ENCODE measurements at places on chromosomes 2 and 18. TPM values are rescaled to one million over a fixed set of nuclear protein-coding genes. Genes with fewer than 3 reads are reported as not detected.

DNA sequence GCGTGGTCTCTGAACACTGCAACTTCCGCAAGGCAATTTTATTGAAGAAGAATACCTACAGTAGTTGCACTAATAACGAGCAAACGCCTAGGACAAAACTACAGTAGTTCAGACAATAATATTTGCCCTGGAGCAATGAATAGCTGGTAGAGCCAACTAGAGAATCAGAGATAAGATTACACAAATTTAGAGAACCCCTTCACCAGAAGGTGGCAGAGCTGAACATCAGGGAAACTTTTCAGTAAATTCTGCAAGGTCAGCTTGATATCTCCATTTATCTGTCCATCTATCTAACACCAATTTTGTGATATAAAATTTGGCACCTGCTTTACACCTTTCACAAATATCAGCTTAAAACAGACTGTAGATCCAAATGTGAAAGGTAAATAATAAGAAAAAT lies 43.8 kb downstream of the CDH19 start:
- ATAC-seq = no peak

GRCh38 chr2:216606551-216607276 lies 26.5 kb upstream of the IGFBP2 start:
- peak; percentile 92 for ATAC-seq

DNA sequence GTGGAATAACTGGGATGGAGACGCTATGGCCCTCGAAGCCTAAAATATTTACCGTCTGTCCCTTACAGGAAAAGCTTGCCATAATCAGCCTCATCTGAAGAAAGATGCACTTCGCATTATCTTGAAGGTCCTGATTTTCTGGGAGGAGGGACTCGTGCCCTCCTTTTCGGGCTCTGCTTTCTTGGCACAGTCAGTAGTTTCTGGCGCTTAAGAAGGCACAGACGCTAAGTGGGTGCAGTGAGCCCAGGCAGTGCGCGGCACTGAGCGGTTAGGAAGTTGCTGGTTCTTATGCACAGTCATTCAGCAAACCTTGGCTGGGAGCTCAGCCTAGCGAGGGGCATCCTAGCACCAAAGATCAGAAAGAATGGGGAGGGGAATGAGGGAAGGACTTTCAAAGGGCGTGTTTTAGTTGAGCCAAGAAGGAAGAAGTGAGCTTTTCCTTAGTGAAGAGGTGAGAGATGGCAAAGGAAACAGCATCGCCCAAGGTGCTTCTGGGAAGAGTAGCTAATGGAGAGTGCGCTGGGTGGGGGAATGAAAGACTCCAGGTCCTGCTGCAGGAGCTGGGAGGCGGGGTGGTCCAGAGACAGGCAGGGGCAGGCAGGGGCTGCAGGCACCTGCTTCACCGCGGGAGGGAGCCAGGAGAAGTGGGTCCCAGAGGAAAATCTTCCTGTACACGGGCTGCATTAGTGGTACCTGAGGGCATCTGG lies 64.1 kb downstream of the ZCCHC2 start:
- ATAC-seq = no peak

- peak; percentile 26 for ATAC-seq
These were observed 86.4 kb downstream of the ARL4C start for GRCh38 chr2:234410526-234410925.

DNA sequence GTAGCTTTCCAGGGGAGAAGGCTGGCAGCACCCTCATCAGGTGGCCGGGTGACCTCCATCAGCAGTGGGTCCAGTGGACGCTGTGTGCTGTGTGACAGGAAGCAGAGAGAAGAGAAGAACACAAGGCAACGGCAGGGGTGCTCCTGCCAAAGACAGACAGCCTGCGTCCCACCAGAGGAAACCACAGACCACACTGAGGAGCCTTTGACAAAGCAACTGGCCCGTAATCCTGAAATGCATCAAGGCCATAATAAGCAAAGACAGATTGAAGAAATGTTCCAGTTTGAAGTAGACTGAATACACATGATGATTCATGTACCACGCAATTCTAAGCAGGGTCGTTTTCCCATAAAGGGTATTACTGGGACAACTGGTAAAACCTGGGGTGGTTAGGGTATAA lies 172.4 kb downstream of the FBXO15 start:
- no peak for ATAC-seq

- ATAC-seq = no peak
These were observed 18.6 kb downstream of the CYP27C1 start for GRCh38 chr2:127201452-127201851.

DNA sequence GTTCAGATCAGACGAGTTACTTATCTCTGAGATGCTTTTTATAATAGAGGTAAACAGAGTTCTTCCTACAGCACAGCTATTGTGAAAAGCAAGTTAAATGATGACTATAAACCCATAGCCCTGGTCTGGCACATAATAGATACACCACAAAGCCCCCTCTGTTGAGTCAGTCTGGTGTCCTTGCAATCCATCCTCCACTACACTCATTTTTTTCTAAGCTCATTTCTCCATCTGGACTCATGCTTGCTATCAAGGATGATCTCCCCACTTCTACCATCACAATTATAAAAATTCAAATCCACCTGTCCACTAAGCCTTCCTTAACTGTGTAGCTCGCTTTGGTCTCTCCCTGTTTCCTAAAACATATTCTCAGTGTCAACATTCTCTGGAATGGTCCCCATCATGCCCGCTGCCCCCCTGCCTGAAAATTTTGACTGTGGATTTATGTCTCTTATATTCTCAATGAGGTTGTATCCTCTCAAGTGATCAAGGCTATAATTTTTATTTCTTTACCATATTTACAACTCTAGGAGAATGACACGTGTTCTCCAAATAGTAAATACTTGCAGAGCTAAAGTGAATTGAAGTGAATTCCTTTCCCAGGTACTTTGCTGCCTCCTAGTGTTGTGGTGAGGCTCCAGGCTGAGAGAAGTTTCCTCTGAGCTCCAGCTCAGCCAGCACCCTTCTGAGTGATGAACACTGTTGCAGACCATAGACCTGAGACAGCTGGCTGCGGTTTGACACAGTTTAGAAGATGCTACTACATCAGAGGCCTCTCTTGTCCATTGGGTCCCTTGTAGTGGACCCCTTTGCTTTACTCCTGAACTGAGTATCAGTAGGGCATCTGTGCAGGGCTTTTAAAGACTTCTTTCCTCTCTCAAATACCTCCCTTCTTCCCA lies 108.7 kb downstream of the DPP10 start:
- ATAC-seq = peak; percentile 72

- ATAC-seq = no peak
These were observed 9.4 kb upstream of the CXCR4 start for GRCh38 chr2:136127356-136127755.

- ATAC-seq = no peak
These were observed 80.7 kb downstream of the EPAS1 start for GRCh38 chr2:46377666-46378560.

DNA sequence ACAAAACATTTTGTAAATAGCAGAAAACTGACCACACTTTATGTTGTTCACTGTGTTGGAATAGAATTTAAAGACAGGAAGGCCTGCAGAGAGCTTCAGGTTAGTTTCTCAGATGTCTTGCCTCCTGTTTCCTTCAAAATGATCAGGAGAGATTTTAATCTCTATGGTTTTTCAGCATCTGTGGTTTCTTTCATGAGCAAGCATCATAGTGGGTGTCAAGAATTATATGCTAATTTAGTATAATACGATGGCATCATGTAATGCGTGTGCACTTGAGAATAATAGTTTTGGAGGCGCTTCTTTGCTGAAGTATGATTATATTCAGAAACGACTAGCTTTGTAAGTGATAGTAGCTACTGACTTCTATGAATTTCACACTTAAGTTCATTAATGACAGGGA lies 149.9 kb downstream of the PLCL1 start:
- no peak for ATAC-seq

DNA sequence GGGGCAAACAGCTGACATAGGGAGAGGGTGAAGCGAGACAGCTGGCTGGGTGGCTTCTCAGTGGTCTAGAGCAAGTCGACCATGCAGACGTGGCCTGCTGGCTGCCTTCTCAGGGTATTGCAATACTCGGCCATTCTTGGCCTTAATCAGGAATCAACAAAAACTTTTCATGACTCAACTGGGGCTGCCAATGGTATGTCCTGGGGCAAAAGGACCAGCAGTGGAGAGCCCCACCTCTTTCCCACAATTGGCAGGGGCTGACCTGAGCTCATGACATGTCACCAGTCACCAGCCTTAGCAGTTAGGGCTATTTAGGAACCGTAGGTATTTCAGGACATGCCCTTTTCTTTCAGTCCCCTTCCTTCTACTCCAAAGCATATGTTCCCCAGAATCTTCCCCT lies 19.1 kb downstream of the PLA2R1 start:
- ATAC-seq = no peak

GRCh38 chr2:56522605-56523089 lies 338.9 kb downstream of the CCDC85A start:
- ATAC-seq = peak; percentile 96

GRCh38 chr2:196226058-196226706 lies 54.8 kb upstream of the STK17B start:
- ATAC-seq = no peak

DNA sequence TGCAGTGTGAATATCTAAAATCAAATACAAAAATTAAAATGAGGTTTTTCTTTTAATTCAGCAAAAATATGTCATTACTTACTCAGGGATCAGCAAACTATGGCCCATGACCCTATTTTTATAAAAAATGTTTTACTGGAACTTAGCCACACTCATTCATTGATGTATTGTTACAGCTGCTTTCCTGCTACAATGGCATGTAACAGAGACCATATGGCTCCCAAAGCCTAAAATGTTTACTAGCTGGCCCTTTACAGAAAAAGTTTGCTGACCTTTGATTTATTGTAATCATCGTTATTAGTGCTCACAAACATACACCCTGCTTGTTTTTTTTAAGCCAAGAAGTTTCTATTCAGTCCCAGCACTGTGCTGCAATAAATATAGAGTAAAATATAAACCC lies 120.3 kb downstream of the PLA2R1 start:
- no peak for ATAC-seq

DNA sequence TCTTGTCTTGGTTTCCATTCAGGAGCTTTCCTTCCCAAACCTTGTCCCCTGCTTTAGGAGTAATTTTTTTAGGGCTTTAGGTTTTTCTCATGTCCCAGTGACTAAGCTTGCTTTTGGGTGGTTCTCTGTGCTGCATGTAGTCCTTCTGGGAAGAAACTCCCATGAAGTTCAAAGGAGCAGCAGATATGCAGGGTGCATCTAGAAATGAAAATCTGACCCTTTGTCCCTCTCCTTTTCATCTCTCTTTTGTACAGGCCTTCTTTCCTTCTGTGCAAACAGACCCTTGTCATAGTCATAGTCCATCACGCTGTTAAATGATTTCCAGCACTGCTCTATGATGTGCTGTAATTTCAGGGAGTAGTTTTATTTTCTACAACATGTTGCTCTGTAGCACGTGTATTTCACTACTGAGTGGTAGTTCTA lies 20.4 kb downstream of the FMNL2 start:
- no peak for ATAC-seq

DNA sequence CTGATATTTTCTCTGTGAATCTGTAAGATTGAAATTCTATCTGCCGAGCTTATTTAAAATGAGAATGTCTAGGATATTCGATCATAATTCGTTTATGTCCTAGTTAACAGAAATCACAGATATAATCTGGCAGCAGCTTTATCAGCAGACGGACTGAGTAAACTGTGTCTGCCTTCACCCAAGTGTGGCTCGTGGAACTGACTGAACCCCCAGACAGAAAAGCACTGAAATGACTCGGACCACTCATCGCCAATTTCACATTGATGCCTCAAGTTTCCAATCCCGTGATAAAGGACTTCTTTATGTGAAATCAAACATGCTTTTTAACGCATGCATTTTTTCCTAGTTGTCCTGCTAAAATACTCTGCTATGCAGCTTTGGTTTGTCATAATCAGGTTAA lies 15.9 kb downstream of the TNFRSF11A start:
- no peak for ATAC-seq

DNA sequence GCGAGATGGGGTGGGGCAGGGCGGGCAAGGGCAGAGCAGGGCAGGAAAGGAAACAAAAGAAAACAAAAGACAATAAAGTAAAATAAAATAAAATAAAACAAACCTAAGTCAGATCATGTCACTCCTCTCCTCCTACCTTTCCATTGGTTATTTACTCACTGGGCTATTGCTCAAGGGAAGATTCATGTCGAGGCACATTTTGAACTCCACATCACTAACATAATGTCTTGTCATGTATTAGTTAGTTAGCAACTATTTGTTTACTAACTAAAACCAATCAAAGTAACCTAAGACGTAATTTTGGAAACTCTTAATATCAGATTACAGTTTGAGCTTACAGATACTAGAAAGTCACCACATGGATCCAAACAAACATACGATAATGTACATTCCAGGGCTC lies 2.2 kb downstream of the C1D start:
- no peak for ATAC-seq

DNA sequence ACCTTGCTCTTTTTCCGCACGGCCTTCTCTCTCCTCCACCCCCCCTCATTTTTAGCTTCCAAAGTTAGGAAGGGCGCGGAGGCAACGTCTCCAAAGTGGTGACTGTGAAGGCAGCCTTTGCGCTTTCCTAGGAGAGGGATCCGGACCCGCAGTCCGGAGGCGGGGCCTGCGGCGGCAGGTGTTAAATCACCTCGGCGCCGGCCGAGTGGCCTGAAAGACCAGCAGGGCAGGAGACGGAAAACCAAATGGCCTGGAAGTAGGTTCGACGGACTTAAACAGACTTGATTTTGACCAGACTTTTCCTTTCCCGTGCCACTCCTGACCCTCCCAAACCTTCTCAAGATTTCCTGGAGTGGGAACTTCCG lies 615 bp downstream of the GORASP2 start:
- peak; percentile 2 for ATAC-seq

GRCh38 chr2:239330836-239331235 lies 70.0 kb downstream of the HDAC4 start:
- no peak for ATAC-seq

DNA sequence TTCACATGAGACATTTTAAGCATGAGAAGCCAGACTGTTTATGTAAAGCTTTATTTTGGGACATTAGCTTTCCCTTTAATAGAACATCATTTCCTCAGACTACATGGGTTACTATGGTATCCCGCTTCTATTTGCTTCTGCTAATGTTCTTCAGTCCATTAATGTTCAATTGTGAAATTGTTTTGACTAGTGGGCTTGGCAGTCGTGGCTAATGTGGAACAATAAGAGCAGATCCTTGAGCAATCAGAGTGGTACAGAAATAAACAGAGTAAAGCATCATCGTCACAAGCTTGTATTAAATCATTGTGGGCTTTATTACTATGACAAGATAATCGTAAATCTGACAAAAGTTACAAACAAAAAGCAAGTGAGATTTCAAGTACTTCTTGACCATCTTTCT lies 60.2 kb downstream of the PDE1A start:
- peak; percentile 66 for ATAC-seq

GRCh38 chr18:25392192-25392591 lies 40.2 kb upstream of the ZNF521 start:
- no peak for ATAC-seq

GRCh38 chr2:24720310-24720709 lies 72.9 kb downstream of the PTRHD1 start:
- ATAC-seq = no peak

The SNRPD1 gene
- total RNA-seq = 28.2 TPM

The SFT2D3 gene
- total RNA-seq = 1.8 TPM

The OXER1 gene
- total RNA-seq = 0.50 TPM

The GNLY gene
- total RNA-seq = 0.50 TPM

The WIPF1 gene
- total RNA-seq = 9.5 TPM

The BCL2 gene
- 4.1 TPM for total RNA-seq

The ARHGAP15 gene
- 0.43 TPM for total RNA-seq

The MOCOS gene
- total RNA-seq = 0.75 TPM

The VAMP5 gene
- 0.27 TPM for total RNA-seq

The FSIP2 gene
- 1.8 TPM for total RNA-seq

The ZSWIM2 gene
- not detected for total RNA-seq

The CHRND gene
- not detected for total RNA-seq

The HS6ST1 gene
- 14.9 TPM for total RNA-seq

The AQP12B gene
- total RNA-seq = 0.52 TPM

The DSC3 gene
- not detected for total RNA-seq

Measured in motor neuron (in vitro differentiated cells).